ENCODE measurements at places on chromosomes 6 and 20. TPM values are rescaled to one million over a fixed set of nuclear protein-coding genes. Genes with fewer than 3 reads are reported as not detected.
A peak's percentile ranks its signal among the peaks of the same experiment; 100 is the strongest.

DNA sequence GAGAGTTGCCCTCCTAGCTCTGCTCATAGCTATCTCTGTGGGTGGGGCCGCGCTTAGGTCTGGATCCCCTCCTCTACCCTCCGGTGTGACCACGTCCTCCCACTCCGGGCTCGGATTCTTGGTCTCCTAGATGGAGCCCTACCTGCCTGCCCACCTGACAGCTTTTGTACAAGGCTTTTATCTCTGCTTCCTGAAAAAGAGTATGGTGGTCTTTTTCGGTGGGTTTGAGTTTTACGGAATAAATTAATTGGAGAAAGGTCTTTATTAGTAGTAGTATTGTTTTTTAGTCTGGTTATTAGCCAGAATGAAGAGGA, 773 bp downstream of the SMAP1 start:
- peak; percentile 62 for DNase-seq

DNA sequence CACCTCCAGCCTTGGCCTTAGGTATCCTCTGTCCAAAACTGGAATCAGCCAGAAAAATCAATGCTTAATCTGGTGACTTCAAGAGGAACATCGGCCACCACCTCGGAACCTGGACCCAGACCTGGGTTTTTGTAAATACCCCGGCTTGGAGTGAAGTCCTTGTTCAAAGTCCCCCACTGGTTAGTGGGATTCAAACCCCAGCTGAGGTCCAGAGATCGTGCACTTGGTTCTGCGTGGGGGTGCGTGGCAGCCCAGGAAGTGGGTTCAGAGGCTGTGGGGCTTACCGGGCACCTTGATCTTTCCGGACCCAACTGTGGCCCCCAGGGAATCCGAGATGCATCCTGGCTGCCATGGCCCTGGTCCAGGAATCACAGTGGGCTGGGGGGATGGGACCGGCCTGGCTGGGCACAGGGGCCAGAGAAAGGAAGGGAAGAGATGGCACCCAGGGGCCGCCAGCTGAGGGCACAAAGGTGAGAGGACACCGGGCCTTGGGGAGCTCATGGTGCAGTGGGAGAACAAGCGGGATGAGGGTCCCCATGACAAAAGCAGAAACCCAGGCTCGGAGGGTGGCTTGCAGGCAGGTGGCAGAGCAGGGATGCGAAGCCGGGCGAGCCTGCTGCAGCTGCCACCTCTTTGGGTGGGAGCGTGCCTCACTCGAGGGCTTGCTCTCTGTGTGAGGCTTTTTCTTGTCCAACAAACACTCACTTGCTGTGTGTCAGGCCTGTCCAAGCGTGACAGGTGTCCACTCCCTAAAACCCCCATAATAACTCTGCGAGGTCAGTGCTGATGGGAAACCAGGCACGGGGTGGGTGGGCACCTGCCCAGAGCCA, 27.7 kb downstream of the ZBP1 start:
- no peak for DNase-seq

- DNase-seq: no peak
Measured at GRCh38 chr6:4635666-4636065, 140.5 kb upstream of the CDYL start.

DNA sequence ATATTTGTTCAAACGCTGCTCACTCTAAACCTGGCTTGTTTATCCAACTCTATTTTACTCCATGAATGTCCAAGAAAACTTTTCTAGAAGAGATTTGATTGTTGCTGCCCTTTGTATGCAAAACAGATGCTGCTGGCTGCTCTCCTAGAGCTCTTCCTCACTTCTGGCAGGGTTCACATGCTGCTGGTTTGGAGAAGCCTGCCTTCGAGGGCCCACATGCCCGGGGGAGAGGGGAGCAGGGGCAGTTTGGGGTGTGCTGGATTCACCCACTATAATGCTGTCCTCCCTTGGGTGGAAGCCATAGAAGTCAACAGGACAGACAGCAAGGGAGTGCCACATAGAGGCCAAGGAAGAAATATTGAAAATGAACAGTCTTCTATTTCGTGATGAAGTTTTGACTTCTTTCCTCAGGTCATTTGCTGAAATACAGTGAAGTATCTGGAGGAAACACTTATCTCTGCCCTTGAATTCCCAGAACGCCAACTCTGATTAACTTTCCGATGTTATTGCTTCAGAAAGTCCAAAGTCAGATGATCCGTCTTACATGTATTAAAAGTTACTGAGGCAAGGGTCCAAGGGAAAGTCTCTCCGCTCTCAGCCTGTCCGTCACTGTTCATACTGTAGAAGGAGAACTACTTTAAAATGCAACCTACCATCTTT, 32.4 kb downstream of the LY86 start:
- no peak for DNase-seq

GRCh38 chr6:34589140-34589539, 33.0 kb upstream of the SPDEF start:
- no peak for DNase-seq

The LAMA2 gene
- polyA plus RNA-seq: 2.5 TPM

GRCh38 chr20:58020656-58021454, 207.6 kb downstream of the ANKRD60 start:
- no peak for DNase-seq

The BMP6 gene
- 7.1 TPM for polyA plus RNA-seq

GRCh38 chr6:150304429-150304828, 64.4 kb upstream of the IYD start:
- DNase-seq: no peak

DNA sequence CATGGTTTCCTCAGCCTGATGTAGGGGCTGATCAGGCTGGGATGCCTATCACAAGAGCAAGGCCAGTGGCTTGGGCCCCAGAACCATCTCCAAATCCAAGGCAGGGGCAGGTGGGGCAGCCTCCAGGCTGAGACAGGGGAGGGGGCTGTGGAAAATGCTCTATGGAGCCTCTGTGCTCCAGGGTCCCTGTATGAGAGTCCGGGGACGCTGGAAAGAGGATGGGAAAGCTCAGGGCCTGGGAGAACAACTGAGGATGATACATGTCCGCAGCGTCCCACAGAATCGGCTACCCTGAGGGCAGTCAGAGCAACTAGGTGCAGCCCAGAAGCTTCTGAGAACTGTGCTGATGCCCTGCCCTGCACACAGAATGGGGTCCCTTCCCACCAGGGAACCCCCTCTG, 43.4 kb downstream of the CPXM1 start:
- DNase-seq: no peak

DNA sequence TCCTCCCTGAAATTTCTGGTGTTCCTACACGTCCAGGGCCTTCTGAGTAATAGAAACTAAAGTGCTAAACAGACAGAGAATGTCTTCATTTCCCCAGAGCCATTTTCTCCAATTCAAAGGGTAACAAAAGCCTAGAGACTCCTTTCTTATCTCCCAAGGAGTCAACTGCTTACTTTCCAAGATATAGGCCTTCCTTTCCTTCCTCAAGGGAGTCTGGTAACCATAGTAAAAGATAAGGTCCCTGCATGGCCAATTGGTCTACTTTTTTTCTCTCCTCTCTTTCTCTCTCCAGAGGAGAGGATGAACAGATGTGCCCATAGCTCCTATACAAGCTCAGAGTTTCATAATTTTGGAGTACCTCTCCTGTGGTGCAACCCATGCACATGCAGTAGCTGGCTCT, 185.7 kb downstream of the ASCC3 start:
- DNase-seq: no peak

The PEX3 gene
- 10.9 TPM for polyA plus RNA-seq

- no peak for DNase-seq
Measured at GRCh38 chr20:45404438-45404837, 3.7 kb upstream of the DBNDD2 start.

DNA sequence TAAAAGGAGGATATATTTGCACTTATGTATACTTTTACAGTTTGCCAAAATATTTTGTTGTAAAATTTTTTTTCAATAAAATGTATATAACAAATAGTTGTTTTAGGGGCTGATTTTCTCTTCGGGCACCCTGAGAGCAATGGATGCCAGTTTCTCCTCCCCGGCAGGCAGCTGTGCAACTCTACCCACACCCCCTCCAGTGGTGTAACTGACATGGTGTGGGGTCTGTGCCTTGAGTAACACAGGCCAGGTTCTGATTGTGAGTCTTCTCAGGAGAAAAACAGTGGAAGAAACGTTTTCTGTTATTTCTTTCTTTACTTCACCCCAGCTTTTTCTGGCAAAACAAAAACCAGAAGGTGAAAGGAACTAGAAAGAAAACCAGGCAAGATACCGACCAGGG, 6.1 kb downstream of the FOXF2 start:
- no peak for DNase-seq

GRCh38 chr6:25341923-25342619, 62.9 kb downstream of the CARMIL1 start:
- DNase-seq: no peak

GRCh38 chr20:3804254-3804751, 8.2 kb downstream of the CDC25B start:
- no peak for DNase-seq

- DNase-seq: no peak
Measured at GRCh38 chr6:144594585-144594984, 309.4 kb downstream of the UTRN start.

The PPP1R3G gene
- polyA plus RNA-seq: 1.1 TPM

GRCh38 chr20:16952965-16953364, 204.8 kb downstream of the OTOR start:
- DNase-seq: peak; percentile 40

- no peak for DNase-seq
Measured at GRCh38 chr6:31383149-31383548, 20.2 kb upstream of the MICA start.

- DNase-seq: peak; percentile 71
Measured at GRCh38 chr6:165704045-165704748, 41.2 kb upstream of the PDE10A start.

GRCh38 chr6:42783876-42784642, 2.2 kb downstream of the BICRAL start:
- peak; percentile 75 for DNase-seq

DNA sequence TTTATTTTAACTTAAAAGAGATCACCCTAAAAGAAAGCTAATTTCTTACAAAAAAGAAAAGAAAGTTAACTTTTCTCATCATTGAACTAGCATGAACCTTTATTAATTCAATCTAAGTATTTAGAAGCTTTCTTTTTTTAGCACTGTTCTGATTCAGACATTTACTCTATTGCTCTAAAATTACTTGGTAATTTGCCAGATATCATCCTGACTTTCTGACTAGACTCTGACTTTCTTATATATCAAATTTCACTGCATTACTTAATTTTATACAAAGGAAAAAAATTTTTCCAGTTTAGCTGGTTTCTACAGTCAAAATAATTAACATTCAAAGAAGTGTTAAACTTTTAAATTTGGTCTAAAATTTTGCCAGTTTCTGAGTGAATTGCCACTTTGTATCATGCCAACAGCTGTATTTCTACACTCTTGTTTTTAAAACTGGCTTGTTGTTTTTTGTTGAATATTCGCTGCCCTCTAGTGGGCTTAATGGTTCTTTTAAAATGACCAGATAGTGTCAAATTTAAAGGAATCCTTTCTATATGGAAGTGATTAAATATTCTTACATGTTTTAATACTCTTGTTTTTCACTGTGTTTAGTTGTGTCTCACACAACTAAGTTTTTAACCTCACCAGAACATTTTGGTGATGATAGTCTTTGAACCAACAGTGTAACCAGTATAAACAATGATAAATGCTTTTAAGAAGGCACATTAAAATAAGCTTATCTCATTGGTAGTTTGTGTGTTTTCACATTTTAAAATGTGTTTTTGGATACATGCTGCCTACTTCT, 102.0 kb downstream of the POPDC3 start:
- peak; percentile 79 for DNase-seq

DNA sequence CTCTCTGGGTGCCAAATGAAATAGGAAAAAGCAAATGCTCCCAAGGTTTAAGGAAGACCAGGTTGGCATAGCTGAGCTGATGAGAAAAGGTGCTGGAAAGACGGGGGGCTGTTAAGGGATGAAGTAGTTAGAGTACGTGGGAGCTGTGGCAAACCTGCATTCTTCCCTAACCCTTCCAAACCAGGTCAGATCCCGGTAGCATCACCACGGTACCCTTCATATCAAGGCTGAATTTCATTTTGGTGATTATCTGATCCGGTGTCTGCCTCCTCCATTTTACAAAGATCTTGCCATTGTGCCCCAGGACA, 68.0 kb upstream of the PIM1 start:
- DNase-seq: no peak

DNA sequence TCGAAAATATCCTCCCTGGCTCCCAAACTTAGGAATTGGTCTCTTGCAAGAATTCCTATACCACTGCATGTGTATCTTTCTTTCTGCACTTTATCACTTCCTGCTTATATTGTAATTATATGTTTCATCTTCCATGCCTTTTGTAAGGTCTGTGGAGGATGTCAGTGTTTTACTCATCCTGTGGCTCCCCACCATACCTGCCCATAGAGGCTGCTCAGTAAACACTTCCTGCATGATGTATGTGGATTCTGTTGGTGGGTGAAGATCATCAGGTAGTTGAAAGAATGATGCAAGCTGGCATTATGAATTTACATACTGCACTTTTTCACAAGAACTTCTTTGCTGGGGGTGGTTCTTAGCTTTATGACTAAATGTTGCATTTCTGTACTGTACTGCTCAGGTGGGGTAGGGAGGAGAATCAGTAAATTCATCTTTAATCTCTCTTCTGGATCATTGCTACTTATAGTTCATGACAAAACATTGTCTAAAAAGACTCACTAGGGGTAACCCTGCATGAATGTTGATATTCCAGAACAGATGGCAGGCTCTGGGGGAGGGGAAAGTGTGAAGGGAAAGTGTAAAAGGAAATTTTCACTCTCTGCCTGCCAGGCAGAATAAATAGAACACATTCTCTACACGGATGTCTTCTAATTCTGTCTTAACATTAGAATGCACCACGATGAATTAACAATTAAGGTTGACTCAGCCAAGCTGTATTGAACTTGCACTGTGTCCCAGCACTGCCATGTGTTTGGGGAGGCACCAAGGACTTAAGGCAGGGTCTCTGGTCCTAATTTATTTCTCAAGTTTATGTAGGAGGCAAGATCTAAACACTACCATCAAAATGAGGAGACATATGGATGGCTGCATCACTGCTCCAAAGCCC, 36.0 kb upstream of the KLHL31 start:
- peak; percentile 97 for DNase-seq

Data from brain (organoid and tissue), 16 donors.